ENCODE measurements at places on chromosomes 4 and X. TPM values are rescaled to one million over a fixed set of nuclear protein-coding genes. Genes with fewer than 3 reads are reported as not detected.

The SFRP2 gene
- not detected for total RNA-seq

The PKD2 gene
- total RNA-seq = 8.7 TPM

The HMGN5 gene
- total RNA-seq = 3.3 TPM

The AKAP14 gene
- total RNA-seq = not detected

The SLC4A4 gene
- 0.76 TPM for total RNA-seq

The ATP2B3 gene
- total RNA-seq = not detected

The FOXO4 gene
- 33.3 TPM for total RNA-seq

The KLHL34 gene
- 2.7 TPM for total RNA-seq

The IL2RG gene
- total RNA-seq = 306 TPM

The NXF2B gene
- not detected for total RNA-seq

The EFHC2 gene
- total RNA-seq = 1.2 TPM

The HTN1 gene
- not detected for total RNA-seq

The RNF4 gene
- 103 TPM for total RNA-seq

The MEPE gene
- total RNA-seq = not detected

The BRCC3 gene
- 17.4 TPM for total RNA-seq

The CYTL1 gene
- not detected for total RNA-seq

The NPFFR2 gene
- total RNA-seq = not detected

The HTR2C gene
- total RNA-seq = not detected

The CT45A1 gene
- total RNA-seq = not detected

The UGT2B17 gene
- total RNA-seq = not detected

The SLC9B1 gene
- 2.0 TPM for total RNA-seq

The RS1 gene
- not detected for total RNA-seq

The SYNPO2 gene
- 0.21 TPM for total RNA-seq

The GAGE12F gene
- total RNA-seq = 0.64 TPM

The KLHL13 gene
- 1.4 TPM for total RNA-seq

The UBA1 gene
- total RNA-seq = 116 TPM

The PRSS12 gene
- 0.03 TPM for total RNA-seq

The GLOD5 gene
- not detected for total RNA-seq

The SERTM2 gene
- total RNA-seq = not detected

The XK gene
- total RNA-seq = not detected

The CFAP299 gene
- 0.35 TPM for total RNA-seq

The WAS gene
- 103 TPM for total RNA-seq

The HERC5 gene
- total RNA-seq = 11.4 TPM

The SLITRK4 gene
- total RNA-seq = not detected

The GAGE12E gene
- not detected for total RNA-seq

Measured in T-cell (primary cell).